ENCODE measurements at places on chromosomes 7 and 10.
A peak's percentile ranks its signal among the peaks of the same experiment; 100 is the strongest.

GRCh38 chr10:131857156-131858117 is 43.4 kb upstream of the PPP2R2D start:
- H3K4me3 ChIP-seq = no peak overlapping the region
- H3K36me3 ChIP-seq = no peaks in the 10 kb centered on the region
- H3K4me1 ChIP-seq = no peaks in the 10 kb centered on the region
- peaks cover 76% of the 10 kb centered on the region for H3K27me3 ChIP-seq
- H3K27ac ChIP-seq = no peak overlapping the region

- peak overlapping the region; percentile 71 for H3K27ac ChIP-seq
- no peaks in the 10 kb centered on the region for H3K36me3 ChIP-seq
- H3K4me1 ChIP-seq = peaks cover 6% of the 10 kb centered on the region
- no peak overlapping the region for H3K4me3 ChIP-seq
- no peaks in the 10 kb centered on the region for H3K27me3 ChIP-seq
These were observed 642.9 kb downstream of the SDK1 start for GRCh38 chr7:3943779-3944520.

DNA sequence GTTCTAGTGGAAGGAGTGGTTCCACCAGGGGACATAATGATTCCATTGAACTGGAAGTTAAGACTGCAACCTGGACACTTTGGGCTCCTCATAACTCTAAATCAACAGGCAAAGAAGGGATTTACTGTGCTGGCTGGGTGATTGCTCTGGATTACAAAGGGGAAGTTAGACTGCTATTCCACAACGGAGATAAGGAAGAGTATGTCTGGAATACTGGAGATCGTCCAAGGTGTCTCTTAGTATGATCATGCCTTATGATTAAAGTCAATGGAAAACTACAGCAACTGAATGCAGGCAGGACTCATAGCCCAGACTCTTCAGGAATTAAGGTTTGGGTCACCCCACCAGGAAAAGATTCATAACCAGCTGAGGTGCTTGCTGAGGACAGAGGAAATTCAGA is 310.6 kb upstream of the MGMT start:
- no peak overlapping the region for H3K27ac ChIP-seq
- no peaks in the 10 kb centered on the region for H3K36me3 ChIP-seq
- DNase-seq = no peak

GRCh38 chr7:2513702-2514101 is 5.9 kb upstream of the LFNG start:
- DNase-seq = no peak
- H3K27ac ChIP-seq = no peak overlapping the region
- H3K36me3 ChIP-seq = no peaks in the 10 kb centered on the region
- H3K4me1 ChIP-seq = peaks cover 51% of the 10 kb centered on the region
- peaks cover 80% of the 10 kb centered on the region for H3K27me3 ChIP-seq
- no peak overlapping the region for H3K4me3 ChIP-seq

DNA sequence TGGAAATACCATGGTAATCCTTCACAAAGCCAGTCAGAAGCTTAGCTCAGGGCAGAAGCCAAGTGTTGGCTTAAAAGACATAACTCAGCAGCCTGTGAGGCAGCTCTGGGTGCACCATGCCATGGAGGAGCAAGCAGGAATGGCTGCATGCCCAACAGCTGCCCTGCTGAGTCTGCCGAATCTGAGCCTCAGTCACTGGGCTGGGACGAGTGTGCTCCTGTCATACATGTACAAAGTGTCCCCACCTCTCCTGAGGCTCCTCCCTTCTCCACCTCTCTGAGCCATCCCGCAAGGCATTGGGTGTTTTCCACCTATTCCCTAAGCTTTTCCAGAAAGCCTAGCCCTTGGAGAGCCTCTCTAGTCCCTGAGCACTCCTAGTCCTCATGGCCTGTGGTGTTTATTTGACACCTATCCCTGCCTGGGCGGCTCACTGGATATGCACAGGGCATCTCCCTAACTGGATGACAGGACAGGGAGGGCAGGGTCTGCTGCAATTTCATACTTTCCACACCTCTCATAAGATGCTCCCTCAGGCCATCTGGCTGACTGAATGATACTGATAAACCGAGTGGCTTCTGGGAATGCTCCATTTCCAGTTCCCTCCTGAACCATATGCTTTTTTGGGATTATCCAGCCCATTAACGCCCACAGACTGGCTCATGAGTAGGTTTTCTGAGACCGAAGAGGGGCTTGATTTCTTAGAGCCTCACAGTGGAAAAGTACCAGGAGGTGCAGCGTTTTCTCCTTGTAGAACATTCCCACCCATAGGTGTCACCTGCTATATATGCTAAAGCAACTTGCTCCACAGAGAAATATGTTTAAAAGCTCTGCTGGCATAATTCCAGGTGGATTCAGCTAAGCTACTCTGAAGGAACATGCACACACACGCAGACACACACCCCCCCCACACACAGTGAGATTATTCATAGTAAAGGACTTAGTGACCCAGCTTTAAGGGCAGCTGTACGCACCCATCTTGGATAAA is 199.3 kb downstream of the SNX10 start:
- peaks cover 15% of the 10 kb centered on the region for H3K27me3 ChIP-seq
- no peak for DNase-seq
- peak overlapping the region; percentile 88 for H3K27ac ChIP-seq
- peaks cover 9% of the 10 kb centered on the region for H3K4me1 ChIP-seq

GRCh38 chr10:126060261-126060931 is 164.0 kb downstream of the FANK1 start:
- peaks cover 20% of the 10 kb centered on the region for H3K4me1 ChIP-seq
- H3K27me3 ChIP-seq = no peaks in the 10 kb centered on the region
- peak overlapping the region; percentile 38 for H3K27ac ChIP-seq
- DNase-seq = no peak
- H3K4me3 ChIP-seq = no peak overlapping the region

GRCh38 chr7:98640375-98640774 is 23.3 kb downstream of the NPTX2 start:
- DNase-seq = no peak
- no peak overlapping the region for H3K4me3 ChIP-seq
- no peaks in the 10 kb centered on the region for H3K4me1 ChIP-seq

- no peak overlapping the region for H3K27ac ChIP-seq
- no peak for DNase-seq
- H3K36me3 ChIP-seq = no peaks in the 10 kb centered on the region
- no peak overlapping the region for H3K4me3 ChIP-seq
These were observed 320.6 kb downstream of the FRMD4A start for GRCh38 chr10:14010101-14010558.

DNA sequence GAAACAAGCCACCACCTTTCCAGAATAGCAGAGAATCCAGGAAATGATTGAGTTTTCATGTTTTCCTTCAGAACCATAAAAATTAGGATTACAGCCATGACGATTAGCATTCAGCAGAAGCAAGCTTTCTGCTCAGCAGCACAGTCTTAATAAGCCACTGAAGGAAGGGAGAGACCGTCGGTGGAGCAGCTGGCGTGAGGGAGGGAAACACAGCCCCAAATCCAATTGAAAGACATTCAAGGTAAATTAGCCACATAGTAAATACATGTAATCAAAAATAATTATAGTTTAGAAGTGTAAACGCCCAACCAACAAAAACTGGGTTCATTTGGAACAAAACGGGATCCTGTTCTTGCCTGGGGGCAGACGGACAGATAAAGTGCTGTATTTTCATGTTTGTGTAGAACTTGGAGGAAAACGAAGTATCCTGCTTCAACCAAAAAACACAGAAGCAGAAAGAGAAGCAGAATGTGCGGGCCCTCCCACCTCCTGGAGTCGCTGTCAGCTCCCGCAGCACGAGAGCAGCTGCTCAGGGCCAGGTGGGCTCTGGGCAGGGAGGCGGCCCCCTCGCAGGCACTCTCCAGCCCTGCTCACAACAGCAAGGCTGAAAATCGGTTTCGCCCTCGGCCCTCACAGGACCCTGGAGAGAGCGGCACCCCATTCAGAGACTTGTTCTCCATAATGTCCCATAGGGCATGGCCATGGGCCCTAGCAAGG is 84.9 kb downstream of the TCERG1L start:
- no peaks in the 10 kb centered on the region for H3K27me3 ChIP-seq
- no peak for DNase-seq
- H3K4me1 ChIP-seq = no peaks in the 10 kb centered on the region
- no peaks in the 10 kb centered on the region for H3K36me3 ChIP-seq
- H3K27ac ChIP-seq = no peak overlapping the region

DNA sequence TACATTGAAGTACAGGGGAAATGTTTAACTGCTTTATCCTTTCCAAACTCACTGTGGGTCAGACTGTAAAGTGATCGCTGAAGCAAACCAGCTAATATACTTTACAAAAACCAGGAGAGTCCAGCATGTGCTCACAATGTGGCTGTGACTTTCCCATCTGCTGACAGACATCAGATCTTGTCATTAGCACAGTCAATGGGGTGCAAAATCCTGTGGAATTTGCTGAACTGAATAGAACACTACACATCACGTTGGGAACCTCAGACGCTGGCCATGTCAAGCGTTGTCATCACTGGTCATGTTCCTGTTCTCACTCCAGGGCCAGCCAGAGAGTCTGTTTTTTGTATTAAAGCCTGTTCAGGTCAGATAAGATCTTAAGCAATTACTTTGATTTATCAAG is 83.4 kb downstream of the AGMO start:
- H3K27me3 ChIP-seq = no peaks in the 10 kb centered on the region
- no peak overlapping the region for H3K4me3 ChIP-seq
- no peak overlapping the region for H3K27ac ChIP-seq
- H3K4me1 ChIP-seq = no peaks in the 10 kb centered on the region
- no peak for DNase-seq

GRCh38 chr7:107208563-107208962 is 39.8 kb downstream of the HBP1 start:
- H3K4me1 ChIP-seq = peaks cover 21% of the 10 kb centered on the region
- peak overlapping the region; percentile 53 for H3K27ac ChIP-seq
- no peak overlapping the region for H3K4me3 ChIP-seq
- DNase-seq = no peak

DNA sequence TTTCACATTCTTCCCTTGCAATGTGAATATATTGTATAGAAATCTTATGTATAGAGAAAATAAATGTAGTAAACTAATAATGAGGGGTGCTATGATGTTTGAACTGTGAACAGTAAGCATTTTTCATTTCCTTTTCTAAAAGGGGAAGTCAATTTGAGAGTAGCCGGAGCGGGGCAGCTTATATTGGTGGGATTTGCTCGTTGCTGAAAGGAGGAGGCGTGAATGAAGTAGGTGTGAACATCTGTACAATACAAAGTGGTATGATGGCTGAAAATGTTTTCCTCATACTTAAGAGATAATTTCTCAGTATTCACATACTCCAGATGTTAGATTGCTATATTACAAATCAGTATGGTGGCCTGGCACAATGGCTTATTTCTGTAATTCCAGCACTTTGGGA is 87.1 kb downstream of the SRI start:
- no peak overlapping the region for H3K4me3 ChIP-seq
- no peak for DNase-seq
- H3K27ac ChIP-seq = no peak overlapping the region

DNA sequence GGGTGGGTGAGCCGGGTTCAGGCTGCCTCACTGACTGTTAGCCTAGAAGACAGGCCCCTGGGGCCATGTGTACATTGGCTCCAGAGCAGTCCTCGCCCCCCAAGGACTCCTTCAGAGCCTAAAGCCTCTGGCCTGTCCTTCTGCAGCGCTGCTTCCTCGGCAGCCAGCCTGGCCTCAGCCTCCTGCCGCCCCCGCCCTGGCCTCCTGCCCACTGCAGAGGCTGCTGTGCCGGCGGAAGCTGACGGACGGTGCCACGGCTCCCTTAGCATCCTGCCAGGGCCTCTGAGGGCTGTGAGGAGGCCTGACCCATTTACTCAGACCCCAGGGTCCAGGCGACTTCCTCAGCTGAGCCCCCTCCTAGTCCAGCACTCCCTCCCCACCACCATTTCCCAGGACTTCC is 4.9 kb downstream of the SRRM3 start:
- no peak overlapping the region for H3K4me3 ChIP-seq
- H3K27me3 ChIP-seq = no peaks in the 10 kb centered on the region
- no peak for DNase-seq
- no peaks in the 10 kb centered on the region for H3K4me1 ChIP-seq
- H3K27ac ChIP-seq = no peak overlapping the region
- H3K36me3 ChIP-seq = no peaks in the 10 kb centered on the region

DNA sequence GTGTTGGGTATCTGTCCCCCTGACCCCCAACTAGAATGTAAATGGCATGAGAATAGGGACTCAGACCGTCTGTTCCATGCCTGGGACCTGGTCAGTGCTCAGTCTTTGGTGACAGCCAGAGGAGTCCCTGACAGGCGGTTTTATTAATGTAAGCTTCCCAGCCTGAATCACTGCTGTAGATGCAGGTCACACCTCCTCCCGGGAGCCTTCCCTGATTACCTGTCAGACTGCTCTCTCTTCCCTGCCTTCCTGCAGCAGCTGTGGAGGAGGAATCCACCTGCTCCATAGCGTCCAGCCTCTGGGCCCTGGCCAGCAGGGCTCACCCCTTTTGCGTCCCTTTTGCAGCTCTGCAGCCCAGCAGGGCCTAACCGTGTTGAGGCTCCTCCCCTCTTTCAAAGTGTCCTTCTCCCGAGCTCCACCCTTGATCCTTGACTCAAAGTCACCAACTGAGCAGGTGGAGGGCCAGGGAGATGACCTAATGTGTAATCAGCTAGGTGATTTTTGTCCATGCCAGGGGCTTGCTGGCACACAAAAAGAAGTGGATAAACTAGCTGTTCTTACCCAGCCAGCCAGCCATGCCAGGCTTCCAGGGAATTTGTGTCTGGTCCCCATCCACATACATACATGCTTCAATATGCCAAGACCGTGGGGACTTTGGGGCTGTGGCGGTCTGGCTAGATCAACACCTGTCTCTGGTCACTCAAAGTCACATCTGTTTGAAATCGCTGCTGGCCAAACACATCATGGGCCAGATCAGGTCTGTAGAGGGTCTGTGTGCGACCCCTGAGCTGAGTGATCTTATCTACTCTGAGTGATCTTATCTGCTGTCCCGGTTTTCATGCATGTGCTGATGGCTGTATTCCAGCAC is 195.1 kb downstream of the CCDC3 start:
- H3K27ac ChIP-seq = no peak overlapping the region
- no peaks in the 10 kb centered on the region for H3K36me3 ChIP-seq
- no peak for DNase-seq
- no peaks in the 10 kb centered on the region for H3K4me1 ChIP-seq
- no peaks in the 10 kb centered on the region for H3K27me3 ChIP-seq

DNA sequence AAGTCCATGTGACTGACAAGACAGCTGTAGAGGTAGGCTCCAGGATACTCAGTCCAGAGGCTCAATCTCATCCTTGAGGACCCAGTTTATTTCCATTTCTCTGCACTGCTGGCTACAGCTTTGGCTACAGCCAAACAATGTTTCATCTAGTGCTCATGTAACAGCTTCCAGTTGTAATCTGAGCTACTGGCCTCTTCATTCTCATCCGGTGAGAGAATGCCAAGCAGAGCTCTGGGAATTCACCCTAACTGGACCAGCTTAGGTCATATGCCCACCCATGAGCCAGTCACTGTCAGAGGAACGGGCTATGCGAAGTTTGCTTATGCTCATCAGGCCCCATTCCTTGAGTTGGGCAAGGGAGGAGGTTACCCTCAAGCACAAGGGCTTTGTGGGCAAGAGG is 192.9 kb downstream of the EVX1 start:
- no peak for DNase-seq
- no peaks in the 10 kb centered on the region for H3K4me1 ChIP-seq
- no peak overlapping the region for H3K27ac ChIP-seq
- no peaks in the 10 kb centered on the region for H3K27me3 ChIP-seq
- no peaks in the 10 kb centered on the region for H3K36me3 ChIP-seq

- DNase-seq = no peak
- no peak overlapping the region for H3K4me3 ChIP-seq
- no peaks in the 10 kb centered on the region for H3K4me1 ChIP-seq
- no peaks in the 10 kb centered on the region for H3K27me3 ChIP-seq
These were observed 125.3 kb downstream of the SORCS3 start for GRCh38 chr10:104766341-104766740.

- peaks cover 23% of the 10 kb centered on the region for H3K27me3 ChIP-seq
- no peak overlapping the region for H3K4me3 ChIP-seq
- DNase-seq = no peak
- H3K36me3 ChIP-seq = no peaks in the 10 kb centered on the region
- H3K4me1 ChIP-seq = no peaks in the 10 kb centered on the region
- no peak overlapping the region for H3K27ac ChIP-seq
These were observed 184.5 kb upstream of the RNF32 start for GRCh38 chr7:156456032-156456431.
